ENCODE measurements at places on chromosomes 1 and 21. TPM values are rescaled to one million over a fixed set of nuclear protein-coding genes. Genes with fewer than 3 reads are reported as not detected.

DNA sequence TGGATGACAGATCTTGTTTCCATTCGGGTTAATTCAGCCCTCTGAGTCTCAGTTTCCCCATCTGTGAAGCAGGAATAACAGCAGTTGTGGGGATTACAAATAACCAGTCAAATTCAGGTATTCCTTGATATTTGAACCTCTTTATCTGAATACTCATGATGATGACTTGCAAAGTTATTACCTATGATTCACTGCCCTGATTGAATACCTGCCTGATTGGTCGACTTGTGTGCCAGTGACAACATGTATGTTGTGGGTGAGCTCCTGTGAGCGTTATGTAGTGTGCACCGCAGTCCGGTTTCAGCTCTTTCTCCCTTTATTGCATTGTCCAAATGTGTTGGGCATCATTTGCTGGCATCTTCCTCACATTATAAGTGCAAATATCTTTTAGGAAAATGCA, 9.5 kb upstream of the TMEM61 start:
- DNase-seq = no peak

Gene TEX38
- polyA plus RNA-seq = 0.32 TPM

Gene SPRR2F
- not detected for polyA plus RNA-seq

DNA sequence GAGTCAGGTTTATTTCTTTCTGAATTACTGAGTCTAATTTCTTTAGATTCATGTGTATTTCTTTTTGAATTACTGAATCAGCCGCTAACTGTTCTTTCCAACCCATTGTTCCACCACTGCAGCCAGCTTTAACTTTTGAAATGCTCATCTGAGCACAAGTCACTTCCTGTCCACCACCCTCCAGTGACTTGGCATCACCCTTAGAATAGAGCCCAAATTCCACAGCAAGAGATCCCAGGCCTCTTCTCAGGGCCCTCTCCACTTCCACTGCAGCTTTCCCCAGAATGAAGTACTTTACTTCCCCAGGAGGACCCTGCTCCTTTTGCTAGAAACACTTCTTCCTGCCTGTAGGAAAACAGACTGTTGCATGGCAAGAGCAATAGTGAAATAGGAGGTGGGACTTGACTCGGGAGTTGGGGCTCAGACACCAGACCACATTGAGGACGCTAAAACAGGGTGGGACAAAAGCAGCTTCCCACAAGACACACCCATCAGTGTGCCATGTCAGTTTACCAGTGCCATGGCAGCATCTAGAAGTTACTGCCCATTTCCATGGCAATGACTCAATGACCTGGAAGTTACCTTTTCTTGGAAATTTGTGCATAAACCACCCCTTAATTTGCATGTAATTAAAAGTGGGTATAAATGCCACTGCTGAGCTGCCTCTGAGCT, 56.5 kb upstream of the ADAR start:
- DNase-seq = no peak

Gene S100A9
- polyA plus RNA-seq = not detected

- DNase-seq = no peak
Observed at GRCh38 chr1:3530926-3531818, 76.7 kb downstream of the ARHGEF16 start.

GRCh38 chr1:229665912-229666558, 40.0 kb downstream of the URB2 start:
- DNase-seq = no peak
